ENCODE measurements at places on chromosomes 1 and 21.

DNA sequence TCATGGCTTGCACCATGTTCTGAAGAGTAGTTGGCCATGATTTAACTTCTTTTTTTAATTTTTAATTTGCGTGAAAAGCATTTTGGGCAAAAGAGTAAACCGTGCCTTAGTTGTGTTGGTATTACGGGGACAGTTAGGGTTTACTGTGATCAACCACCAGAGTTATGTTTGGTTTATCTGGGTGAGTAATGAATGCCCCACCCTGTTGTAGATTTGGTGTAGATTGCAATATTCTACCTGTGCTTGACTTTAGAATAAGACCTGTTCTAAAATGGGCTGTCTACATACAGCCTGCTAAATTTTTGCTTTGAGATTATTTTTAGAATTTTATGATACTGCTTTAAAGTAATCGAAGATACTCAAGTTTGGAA, 1.4 kb downstream of the USP25 start:
- DNase-seq, result no peak

GRCh38 chr1:92790867-92791266, 6.0 kb upstream of the EVI5 start:
- no peak for DNase-seq

GRCh38 chr1:88791192-88791591, 100.2 kb downstream of the GTF2B start:
- DNase-seq, result no peak

GRCh38 chr1:21311016-21311415, 20.8 kb upstream of the ECE1 start:
- no peak for DNase-seq

- no peak for DNase-seq
These were observed 64.8 kb downstream of the MYOM3 start for GRCh38 chr1:24047110-24047477.

DNA sequence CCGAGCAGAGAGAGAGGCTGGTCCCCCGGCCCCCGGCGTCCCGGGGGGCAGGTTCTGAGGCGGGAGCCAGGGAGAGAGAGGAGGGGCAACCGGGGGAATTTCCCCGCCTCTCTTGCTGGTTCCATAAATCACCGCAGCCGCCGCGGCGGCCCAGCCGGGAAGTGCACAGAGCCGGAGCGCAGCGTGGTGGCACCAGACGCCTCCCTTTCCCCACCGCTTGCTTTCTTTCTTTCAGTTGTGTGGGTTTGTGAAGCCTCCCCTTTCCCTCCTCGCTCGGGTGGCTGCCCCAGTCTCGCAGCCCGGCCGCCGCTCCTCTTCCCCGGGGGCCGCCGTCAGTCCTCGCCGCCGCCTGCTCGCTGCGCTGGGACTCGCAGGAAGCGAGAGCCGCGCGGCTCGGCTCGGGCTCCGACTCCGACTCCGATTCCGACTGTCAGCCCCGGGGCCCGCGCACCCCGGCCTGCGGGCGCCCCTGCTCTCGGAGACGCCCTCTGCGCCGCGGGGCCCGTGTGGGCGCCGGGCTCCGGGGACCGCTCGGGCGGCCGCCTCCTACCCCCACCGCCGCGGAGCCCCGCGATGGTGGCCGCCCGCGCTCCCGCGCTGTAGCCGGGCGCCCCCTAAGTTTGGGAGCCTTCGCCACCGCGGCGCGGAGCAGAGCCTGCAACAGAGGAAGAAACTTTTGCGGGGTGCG, at the start of gene CACHD1:
Gene CACHD1 (plus strand): TSS at position 153 of the 688 bp plus-strand sequence. CDS start 616 bp downstream, outside the sequence.
- DNase-seq, result peak; percentile 66

DNA sequence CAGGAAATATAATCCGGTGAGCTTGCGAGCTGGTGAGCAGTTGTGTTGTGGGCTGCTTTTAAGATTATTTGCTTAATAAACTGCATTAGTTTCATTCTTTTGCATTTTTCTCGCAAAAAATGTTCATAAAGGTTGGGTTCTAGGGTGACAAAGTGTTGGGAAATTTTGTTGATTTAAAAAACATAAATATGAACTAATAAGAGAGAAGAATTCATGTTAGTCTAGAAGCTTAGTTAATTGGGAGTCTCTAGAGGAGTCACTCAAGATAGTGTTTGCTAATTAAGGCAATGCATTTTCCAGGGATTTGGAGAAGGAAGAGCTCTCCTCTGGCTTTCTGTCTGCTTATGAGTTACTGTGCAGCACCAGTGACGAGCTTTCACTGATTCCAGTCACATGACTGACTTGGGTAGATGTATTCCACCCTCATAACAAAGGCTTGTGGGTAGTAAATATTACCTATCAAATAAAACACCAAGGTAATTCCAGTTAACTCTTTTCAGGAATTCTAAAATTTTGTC, 417.0 kb downstream of the PTBP2 start:
- no peak for DNase-seq

DNA sequence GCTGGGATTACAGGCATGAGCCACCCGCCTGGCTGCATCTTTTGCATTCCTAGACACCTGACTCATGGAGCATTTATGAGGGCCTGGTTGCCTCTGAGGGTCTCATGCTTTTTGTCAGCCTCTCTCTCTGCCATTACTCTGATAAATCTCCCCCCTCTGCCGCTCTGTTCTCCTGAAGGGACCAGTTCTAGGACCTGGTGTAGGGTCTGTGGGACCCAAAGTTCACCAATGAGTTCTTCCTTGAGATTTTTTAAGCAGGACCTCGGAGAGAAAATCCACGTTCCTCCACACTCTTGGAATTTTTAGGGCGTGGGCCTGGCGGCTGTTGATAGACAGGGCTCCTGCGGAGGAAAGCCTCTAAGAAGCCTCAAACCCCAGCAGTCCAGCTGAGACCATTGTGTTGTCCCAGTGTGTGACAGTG, 91.9 kb upstream of the ERRFI1 start:
- no peak for DNase-seq

DNA sequence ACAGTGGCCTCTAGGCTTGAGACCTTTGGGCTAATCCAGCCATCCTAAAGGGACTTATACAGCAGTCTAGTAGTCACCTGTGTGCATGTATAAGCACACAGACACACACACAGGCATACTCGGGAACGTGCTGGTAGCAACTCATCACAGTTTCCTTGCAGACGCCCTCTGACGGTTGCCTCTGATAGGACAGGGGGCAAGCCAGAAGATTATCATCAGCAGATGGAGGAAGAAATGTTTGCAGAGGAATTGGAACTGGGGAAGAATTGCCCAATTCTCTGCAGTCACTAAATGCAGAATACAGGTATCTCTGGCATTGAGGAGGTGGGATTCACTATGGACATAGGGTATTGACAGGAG, 222.2 kb downstream of the C1orf94 start:
- no peak for DNase-seq

DNA sequence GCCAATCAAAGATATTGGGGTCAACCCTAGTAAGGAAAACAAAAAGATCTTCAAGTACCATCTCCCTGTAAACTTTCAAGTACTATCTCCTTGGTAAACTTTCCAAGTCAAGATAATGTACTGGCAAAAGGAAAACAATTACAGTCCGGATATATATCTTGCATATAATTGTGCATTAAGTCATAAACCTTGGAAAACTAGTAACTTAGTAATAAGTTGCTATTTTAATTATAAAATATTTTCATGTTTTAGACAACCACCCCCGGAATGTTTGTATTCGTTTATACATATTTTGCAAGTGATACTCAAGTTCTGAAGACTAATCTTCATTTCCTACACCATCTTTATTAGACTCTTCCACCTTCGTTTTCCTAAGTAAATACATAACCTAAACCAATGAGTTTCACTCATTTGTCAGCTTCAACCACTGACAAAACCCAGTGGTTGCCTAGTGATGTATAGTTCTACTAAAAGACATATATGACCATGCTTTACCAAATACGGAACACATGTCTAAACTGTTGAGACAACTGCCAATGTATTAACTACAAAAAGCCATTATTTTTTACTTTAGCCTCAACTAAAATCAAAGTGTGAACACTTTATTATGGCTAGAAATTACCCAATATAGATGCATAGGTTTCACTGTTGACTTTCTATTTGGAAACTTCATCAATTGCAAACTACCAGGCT, 1.7 kb downstream of the AKT3 start:
- no peak for DNase-seq

- no peak for DNase-seq
These were observed 67.3 kb upstream of the RAB3GAP2 start for GRCh38 chr1:220339581-220339980.

GRCh38 chr1:7390604-7391000, 380.5 kb upstream of the VAMP3 start:
- DNase-seq, result no peak

DNA sequence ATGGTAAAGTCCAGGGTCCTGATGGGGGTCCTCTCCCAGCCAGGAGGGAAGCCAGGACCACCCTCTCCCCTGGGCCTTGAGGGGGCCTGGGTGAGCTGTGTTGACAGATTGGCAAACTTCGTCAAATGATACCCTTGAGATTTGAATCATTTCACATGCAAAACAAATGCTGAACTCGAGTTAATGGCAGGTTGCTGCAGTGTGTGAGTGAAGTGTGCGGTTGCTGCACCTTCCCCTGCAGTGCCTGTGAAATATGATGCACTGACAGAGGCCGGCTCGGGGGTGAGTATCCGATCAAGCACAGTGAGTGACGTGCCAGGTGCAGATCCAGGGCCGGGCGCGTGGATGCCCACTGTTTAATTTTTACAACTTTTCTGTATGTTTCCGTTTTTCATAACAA, 5.7 kb upstream of the KRTAP12-1 start:
- no peak for DNase-seq

DNA sequence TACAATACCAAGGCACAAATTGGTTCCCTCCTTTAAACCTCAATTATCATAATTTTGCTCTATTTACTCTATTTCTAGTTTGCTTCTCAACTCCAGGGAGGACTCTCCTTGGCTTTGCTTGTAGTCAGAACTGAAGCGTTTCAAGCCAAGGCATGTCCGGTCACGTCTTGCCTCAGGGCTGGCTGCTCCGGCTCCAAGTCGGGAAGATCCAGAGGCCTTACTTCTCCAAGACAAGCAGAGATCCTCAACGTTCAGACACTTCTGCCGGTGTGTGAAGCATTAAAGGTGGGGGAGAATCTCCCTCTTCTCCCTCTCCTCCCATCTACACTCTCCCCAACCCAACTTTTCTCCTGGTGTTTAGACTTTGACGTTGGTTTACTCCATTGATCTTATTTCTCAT, 7.2 kb upstream of the HHAT start:
- DNase-seq, result no peak

GRCh38 chr1:64983110-64983509, 16.8 kb upstream of the JAK1 start:
- DNase-seq, result no peak

DNA sequence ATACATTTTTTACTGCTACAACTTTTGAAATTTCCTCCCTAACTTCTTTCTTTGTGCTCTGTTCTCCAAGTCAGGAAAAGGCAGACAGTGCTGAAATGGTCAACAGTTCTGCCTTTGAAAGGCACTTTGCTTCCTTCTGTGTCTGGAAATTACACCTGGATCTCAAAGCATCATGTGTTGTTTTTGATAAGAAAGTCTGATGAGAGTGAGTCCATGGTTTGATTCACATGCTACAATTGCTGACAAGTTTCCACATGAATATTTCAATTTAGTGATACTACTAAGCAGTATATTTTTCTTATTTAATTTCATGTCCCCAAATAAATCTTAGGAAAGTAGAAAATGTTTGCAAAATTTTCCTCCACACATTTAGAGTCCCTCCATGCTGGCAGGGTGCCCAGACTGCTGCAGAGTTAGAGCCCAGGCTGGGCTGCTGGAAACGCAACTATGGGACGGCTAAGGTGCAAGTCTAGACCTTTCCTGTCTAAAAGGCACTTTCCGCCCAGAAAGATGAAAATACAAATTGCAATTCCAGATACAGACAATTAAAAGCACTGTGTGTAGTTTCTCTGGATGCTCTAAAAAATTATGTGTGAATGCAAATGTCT, 96.6 kb upstream of the RUNX1 start:
- DNase-seq, result no peak

DNA sequence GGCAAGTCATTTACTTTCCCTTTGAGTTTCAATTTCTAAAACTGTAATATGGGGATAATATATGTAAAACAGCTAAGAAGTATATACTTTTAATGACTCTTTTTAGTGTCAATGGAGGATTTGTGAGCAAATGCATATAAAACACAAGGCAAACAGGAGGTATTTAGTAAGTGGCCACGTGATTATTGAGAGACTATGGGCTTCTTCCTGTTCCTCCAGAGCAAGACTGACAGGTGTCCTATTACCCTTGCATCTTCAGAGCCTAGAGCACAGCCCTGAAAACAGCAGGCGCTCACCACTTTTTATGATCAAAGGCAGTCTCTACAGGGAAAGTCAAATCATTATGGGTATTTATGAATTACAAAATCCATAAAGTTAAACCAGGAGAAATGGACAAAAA, 941 bp upstream of the ROR1 start:
- DNase-seq, result no peak

GRCh38 chr1:59819566-59820438, 5.1 kb downstream of the HOOK1 start:
- DNase-seq, result no peak

GRCh38 chr21:14401217-14401616, 18.3 kb upstream of the HSPA13 start:
- no peak for DNase-seq

DNA sequence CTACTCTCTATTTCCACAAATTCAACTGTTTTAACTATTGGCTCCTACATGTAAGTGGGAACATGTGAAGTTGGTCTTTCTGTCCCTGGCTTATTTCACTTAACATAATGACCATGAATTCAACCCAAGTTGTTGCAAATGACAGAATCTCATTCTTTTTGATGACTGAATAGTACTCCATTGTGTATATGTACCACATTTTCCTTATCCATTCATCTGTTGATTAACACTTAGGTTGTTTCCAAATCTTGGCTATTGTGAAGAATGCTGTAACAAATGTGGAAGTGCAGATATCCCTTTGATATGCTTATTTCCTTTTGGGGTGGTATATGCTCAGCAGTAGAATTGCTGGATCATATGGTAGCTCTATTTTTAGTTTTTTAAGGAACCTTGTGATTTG, 33.0 kb downstream of the GBP6 start:
- no peak for DNase-seq

GRCh38 chr1:153344718-153345025, 4.0 kb downstream of the PGLYRP4 start:
- no peak for DNase-seq

DNA sequence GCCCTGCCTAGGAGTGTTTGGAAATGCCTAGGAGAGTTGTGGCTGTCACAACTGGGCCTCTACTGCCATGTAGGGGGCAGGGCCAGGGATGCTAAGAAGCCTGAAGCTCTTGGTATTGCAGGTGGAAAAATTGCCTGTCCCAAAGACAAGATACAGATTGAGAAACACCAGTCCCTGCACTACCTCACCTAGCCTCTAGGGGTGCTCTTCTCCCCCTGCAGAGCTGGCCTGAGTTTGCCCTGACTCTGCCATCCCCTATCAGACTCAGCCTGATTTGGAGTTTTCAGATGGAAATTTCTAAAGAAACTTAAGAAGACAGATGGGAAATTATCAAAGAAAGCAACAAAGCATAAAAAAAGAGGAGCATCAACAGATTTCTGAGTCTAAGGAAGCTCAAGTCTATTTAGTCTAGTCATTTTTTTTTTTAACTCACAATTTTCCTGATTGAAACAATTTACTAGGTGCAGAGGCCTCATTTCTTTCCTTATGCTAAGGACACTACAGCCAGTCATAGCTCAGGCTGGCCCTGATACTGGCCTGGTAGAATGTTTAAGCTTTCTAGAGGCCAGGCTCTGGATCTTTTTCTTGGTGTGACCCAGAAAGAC, 61.4 kb upstream of the LRRN2 start:
- DNase-seq, result peak; percentile 38
